ENCODE measurements at places on chromosomes 2 and 18.

DNA sequence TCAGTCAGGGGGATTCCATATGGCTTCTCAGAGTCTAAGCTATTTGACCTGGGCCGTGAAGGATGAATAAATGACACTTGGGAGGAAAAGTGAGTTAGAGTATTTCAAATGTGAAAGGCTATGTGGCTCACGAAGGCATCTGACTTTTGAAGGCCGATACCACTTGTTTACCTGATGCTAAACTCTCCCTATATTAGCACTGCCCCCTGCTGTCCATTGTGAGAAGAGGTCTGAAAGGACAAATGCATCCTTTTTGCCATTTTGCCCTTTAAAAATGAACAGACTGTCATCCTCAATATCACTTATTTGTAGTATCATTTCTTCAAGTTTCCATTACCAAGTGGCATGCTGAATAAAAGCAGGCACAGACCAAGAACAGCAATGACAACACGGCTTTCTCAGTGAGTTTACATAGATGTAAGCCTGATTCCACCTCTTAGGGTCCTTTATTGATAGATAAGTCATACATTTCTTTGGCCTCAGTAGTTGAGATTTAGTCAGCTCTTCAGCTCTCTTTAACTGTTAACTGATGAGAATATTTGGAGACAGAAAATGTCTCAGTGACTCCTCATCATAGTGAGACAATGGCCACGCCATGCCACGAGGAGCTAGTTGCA is 40.1 kb downstream of the DOCK10 start:
- no peaks in the 10 kb centered on the region for H3K27me3 ChIP-seq
- peak overlapping the region; percentile 94 for H3K27ac ChIP-seq
- DNase-seq: peak; percentile 65
- peaks cover 7% of the 10 kb centered on the region for H3K36me3 ChIP-seq

DNA sequence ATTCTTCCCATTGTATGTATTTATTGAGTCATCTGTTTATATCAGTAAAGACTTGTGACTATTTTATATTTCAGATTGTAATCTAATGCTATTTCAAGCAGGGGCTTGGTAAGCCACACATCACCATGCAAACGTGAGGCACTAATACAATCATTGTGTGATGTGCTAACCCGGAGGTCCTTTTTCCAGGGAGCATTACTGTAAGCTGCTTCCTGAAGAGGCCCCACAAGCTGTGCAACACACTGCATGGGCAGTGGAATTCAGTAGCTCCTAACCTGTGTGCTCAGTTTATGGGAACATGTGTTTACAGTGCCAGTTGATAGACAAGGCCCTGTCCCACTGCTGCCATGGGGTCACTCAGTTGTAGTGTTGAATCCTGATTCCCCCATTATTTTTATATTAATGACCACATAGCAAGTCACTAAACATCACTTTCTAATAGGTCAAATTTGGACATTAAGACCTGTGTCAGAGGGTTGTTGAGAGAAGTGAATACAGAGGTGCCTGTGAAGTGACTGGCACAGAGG is 162.9 kb downstream of the FHOD3 start:
- H3K27ac ChIP-seq: no peak overlapping the region
- H3K36me3 ChIP-seq: no peaks in the 10 kb centered on the region
- no peak overlapping the region for H3K4me3 ChIP-seq

GRCh38 chr2:132417430-132418035 is 928 bp downstream of the GPR39 start:
- H3K27ac ChIP-seq: no peak overlapping the region
- no peaks in the 10 kb centered on the region for H3K4me1 ChIP-seq
- H3K27me3 ChIP-seq: peaks cover 14% of the 10 kb centered on the region
- DNase-seq: no peak
- H3K4me3 ChIP-seq: no peak overlapping the region

GRCh38 chr2:169476459-169476858 is 2.8 kb upstream of the BBS5 start:
- H3K27me3 ChIP-seq: no peaks in the 10 kb centered on the region
- no peak overlapping the region for H3K4me3 ChIP-seq
- DNase-seq: no peak
- H3K27ac ChIP-seq: no peak overlapping the region
- no peaks in the 10 kb centered on the region for H3K36me3 ChIP-seq
- H3K4me1 ChIP-seq: peaks cover 7% of the 10 kb centered on the region

DNA sequence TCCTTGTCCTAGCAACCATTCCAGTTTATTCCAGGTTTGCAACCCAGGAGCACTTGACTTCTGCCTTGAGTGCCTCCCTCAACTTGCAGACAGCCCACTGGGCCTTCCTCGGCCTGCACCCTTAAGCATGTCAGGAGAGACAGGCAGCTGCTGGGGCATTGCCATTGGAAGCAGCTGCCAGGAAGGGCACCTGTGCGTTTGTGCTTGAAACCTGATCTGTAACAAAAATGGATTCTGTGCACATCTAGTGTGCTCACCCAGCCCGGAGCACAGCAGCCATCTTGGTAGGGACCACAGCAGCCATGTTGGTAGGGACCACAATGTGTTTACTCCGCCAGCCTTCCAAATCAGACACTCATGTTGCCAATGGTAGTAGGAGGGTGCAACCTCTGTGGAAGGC is 44.3 kb upstream of the GLI2 start:
- peaks cover 5% of the 10 kb centered on the region for H3K4me1 ChIP-seq
- no peaks in the 10 kb centered on the region for H3K36me3 ChIP-seq
- H3K27ac ChIP-seq: no peak overlapping the region
- DNase-seq: no peak

DNA sequence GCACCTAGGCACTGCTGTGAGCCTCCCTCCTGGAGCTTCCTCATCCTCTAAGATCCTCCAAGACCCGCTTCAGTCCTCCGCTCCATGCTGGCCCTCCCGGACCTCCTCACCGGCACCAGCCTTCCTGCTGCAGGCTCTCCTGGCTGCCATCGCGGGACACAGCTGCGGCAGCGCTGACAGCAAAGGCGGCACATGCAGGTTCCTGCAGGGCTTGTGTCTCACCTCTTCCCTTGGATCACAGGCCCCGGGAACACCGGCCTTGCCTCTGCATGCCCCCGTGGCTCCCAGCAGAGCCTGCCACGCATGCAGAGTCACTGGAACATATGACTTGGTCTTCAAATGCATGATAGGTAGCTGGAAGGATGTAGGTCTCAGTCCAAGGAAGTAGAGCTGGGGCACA is 67.2 kb downstream of the PTGR3 start:
- no peak overlapping the region for H3K4me3 ChIP-seq
- peaks cover 10% of the 10 kb centered on the region for H3K27me3 ChIP-seq
- no peak for DNase-seq
- H3K36me3 ChIP-seq: no peaks in the 10 kb centered on the region
- H3K27ac ChIP-seq: no peak overlapping the region
- peaks cover 3% of the 10 kb centered on the region for H3K4me1 ChIP-seq

DNA sequence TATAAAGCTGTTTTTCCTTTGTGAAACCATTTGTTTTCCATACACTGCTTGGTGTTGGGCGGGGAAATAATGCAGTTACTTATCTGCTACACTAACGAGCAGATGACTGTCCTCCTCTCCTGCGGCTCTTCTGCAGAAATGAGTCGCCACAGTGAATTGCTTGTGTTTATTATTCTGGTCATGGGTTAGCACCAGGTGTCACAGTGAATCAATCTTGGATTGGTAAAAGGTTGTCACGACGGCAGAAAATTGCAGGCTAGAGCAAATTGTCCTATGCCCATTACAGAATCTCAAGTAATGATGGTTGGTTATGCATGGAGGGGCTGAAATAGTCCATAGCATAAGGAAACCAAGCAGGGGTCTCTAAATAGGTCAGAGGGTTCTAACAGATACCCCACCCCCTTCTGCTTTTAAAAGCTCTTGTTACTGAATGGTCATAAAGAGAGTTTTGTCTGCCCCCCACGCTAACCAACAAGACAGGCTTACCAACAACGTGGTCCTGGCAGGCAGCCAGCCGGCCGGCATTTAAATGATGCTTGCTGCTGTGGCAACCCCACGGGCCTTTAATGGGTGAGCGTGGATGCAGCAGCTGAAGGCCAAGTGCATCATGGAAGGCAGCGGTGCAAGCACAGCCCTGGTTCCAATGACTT is 29.5 kb downstream of the RAB31 start:
- no peak for DNase-seq
- peaks cover 14% of the 10 kb centered on the region for H3K4me1 ChIP-seq
- H3K4me3 ChIP-seq: no peak overlapping the region
- H3K36me3 ChIP-seq: peaks cover 13% of the 10 kb centered on the region

GRCh38 chr2:13335862-13336535 is 619.3 kb downstream of the TRIB2 start:
- no peaks in the 10 kb centered on the region for H3K4me1 ChIP-seq
- no peak overlapping the region for H3K27ac ChIP-seq
- no peaks in the 10 kb centered on the region for H3K27me3 ChIP-seq
- no peak overlapping the region for H3K4me3 ChIP-seq
- H3K36me3 ChIP-seq: no peaks in the 10 kb centered on the region

DNA sequence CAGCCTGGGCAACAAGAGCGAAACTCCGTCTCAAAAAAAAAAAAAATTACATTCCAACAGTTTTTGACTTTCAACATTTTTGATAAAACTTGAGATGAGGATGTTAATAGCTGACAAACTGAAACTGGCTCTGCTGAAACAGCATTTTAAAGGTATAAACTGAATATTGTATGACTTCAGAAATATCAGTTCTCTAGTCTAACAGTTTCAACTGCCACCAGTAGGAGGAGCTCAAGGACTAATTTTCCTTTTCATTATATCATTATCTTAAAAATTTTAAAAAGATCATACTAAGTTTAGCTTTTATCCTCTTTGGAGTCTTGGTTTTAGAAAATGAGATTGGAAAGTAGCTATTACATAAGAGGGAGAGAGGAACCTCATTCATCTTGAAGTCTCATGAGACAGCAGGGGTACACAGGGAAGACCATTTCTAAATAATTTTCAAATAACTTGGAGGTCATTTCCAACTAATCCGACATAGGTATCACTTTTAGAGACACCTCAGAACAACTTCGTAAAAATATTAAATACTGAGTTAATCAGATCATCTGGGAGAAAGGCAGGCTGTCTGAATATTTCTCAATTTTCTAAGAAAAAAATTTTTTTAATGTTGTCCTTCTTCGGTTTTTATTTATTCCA is 37.6 kb upstream of the MCM6 start:
- H3K36me3 ChIP-seq: peaks cover 12% of the 10 kb centered on the region
- peak; percentile 69 for DNase-seq
- peaks cover 2% of the 10 kb centered on the region for H3K4me1 ChIP-seq
- H3K4me3 ChIP-seq: no peak overlapping the region
- no peak overlapping the region for H3K27ac ChIP-seq
- H3K27me3 ChIP-seq: no peaks in the 10 kb centered on the region

- no peaks in the 10 kb centered on the region for H3K36me3 ChIP-seq
- H3K4me1 ChIP-seq: peaks cover 22% of the 10 kb centered on the region
- H3K27ac ChIP-seq: no peak overlapping the region
- H3K4me3 ChIP-seq: peak overlapping the region; percentile 97
- DNase-seq: no peak
Observed at GRCh38 chr2:112483042-112483473, 1.1 kb downstream of the TTL start.

GRCh38 chr18:7198326-7198725 is 32.6 kb upstream of the LRRC30 start:
- no peak overlapping the region for H3K27ac ChIP-seq
- H3K36me3 ChIP-seq: no peaks in the 10 kb centered on the region
- no peaks in the 10 kb centered on the region for H3K27me3 ChIP-seq
- H3K4me3 ChIP-seq: no peak overlapping the region
- H3K4me1 ChIP-seq: no peaks in the 10 kb centered on the region

DNA sequence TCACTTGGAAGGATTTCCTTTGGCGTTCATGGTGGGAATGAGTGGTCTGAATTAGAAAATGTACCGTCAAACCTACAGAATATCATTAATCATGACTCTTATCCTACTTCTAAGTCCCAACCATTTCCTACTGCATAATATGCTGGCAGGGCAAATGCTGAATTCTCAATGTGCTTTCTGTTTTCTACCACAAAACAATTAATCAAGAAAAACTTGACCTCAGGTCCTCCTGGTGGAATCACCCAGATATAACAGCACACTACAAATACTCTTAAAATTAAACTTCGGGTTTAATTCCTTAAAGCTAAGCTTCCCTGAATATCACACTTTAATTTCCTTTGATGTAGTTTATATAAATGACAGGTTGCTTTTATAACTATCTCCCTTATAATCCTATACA is 301.6 kb downstream of the AFF3 start:
- DNase-seq: no peak
- no peaks in the 10 kb centered on the region for H3K27me3 ChIP-seq
- H3K4me3 ChIP-seq: no peak overlapping the region
- peaks cover 2% of the 10 kb centered on the region for H3K4me1 ChIP-seq

GRCh38 chr2:223032187-223033142 is 19.5 kb upstream of the KCNE4 start:
- no peak overlapping the region for H3K27ac ChIP-seq
- peaks cover 5% of the 10 kb centered on the region for H3K27me3 ChIP-seq
- H3K4me3 ChIP-seq: no peak overlapping the region
- H3K4me1 ChIP-seq: no peaks in the 10 kb centered on the region
- H3K36me3 ChIP-seq: no peaks in the 10 kb centered on the region
- no peak for DNase-seq

DNA sequence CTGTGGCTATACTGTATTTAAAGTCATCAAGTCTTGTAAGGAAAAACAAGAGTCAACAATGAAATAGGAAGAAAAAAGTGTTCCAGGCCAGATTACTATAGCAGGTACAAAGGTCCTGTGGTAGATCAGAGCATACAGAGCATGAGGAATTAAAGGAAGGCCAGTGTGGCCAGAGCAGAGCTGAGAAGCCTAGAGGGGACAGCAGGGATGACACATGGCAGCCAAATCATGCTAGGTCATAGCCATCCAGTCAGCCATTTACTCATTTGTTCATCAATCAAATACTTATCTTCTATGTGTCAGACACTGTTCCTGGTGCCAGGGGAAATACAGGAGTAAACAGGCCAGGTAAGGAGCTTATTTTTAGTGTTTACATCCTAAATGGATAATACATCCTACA is 24.3 kb downstream of the ADD2 start:
- peaks cover 22% of the 10 kb centered on the region for H3K36me3 ChIP-seq
- peaks cover 19% of the 10 kb centered on the region for H3K4me1 ChIP-seq
- H3K4me3 ChIP-seq: no peak overlapping the region
- no peak for DNase-seq
- peaks cover 3% of the 10 kb centered on the region for H3K27me3 ChIP-seq
- no peak overlapping the region for H3K27ac ChIP-seq

DNA sequence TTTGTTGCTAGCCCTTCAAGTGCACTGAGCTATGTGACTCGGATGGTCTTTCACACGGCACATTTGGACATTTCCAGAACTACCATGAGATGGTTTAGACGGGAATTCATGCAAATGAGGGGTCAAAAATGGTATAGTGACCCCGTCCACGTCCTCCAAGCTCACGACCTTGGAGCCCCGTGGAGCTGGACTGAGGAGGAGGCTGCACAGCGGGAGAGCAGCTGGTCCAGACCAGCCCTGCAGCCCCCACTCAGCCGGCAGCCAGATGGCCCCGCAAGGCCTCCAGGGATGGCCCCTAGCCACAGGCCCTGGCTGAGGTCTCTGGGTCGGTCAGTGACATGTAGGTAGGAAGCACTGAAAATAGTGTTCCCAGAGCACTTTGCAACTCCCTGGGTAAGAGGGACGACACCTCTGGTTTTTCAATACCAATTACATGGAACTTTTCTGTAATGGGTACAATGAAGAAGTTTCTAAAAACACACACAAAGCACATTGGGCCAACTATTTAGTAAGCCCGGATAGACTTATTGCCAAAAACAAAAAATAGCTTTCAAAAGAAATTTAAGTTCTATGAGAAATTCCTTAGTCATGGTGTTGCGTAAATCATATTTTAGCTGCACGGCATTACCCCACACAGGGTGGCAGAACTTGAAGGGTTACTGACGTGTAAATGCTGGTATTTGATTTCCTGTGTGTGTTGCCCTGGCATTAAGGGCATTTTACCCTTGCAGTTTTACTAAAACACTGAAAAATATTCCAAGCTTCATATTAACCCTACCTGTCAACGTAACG is 88.8 kb downstream of the EPAS1 start:
- H3K4me3 ChIP-seq: no peak overlapping the region
- H3K36me3 ChIP-seq: no peaks in the 10 kb centered on the region
- no peak overlapping the region for H3K27ac ChIP-seq
- H3K27me3 ChIP-seq: peaks cover 14% of the 10 kb centered on the region

Measured in memory B cell (primary cell).